ENCODE measurements at places on chromosomes 6 and 20. TPM values are rescaled to one million over a fixed set of nuclear protein-coding genes. Genes with fewer than 3 reads are reported as not detected.

CD93 gene
- not detected for polyA plus RNA-seq

GRM1 gene
- not detected for polyA plus RNA-seq

LAMP5 gene
- polyA plus RNA-seq = not detected

CSE1L gene
- polyA plus RNA-seq = 10.3 TPM

BPIFB1 gene
- not detected for polyA plus RNA-seq

SIGLEC1 gene
- not detected for polyA plus RNA-seq

DEFB110 gene
- polyA plus RNA-seq = not detected

MUCL3 gene
- not detected for polyA plus RNA-seq

CD109 gene
- 0.09 TPM for polyA plus RNA-seq

RCAN2 gene
- not detected for polyA plus RNA-seq

HLA-DQB1 gene
- polyA plus RNA-seq = 105 TPM

RPS21 gene
- polyA plus RNA-seq = 1,008 TPM

PTCHD4 gene
- polyA plus RNA-seq = not detected

GRCh38 chr6:83221276-83221675, 28.1 kb downstream of the RWDD2A start:
- no peak for DNase-seq

- no peak for DNase-seq
Observed at GRCh38 chr20:63688228-63689045, 8.0 kb upstream of the TNFRSF6B start.

DNA sequence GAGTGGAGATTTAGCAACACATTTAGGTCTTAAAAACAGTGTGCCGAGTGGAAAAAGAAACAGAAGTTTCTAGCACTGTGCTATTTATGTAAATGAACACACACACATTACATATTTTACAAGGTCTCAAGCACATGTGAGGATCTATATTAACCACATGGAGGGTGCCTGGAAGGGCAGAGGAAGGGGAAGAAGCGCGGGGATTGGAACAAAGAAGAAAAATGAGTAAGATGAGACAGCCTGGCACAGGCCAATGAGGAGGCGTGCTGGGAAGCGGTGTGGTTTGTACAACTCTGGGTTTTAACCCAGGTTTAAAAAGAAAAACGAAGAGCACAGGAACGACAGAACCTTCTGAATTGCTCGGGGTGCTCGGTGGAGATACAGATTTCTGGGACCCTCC, 5.7 kb downstream of the KCNG1 start:
- DNase-seq = no peak

DNA sequence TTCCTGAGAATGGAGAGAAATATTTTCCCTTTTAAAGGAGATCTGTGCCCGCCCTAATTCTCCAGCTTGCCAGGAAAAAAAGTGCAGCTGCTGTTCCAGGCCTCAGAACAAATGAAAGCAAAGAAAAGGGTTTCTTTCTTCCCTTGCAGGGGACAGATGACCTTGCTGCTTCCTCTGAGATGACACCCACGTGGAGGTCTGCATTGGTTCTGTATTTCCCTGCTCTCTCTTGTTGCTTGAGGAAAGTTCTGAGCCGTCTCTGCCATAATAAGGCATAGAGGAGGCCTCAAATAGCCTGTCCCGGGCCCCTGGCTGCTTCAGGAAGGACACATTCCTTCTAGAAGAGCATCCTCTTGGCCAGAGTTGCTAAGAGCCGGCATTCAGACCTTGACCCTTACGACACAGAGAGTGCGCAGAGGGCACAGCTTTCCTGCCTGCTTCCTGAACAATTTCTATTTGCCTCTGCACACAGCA, 501.8 kb upstream of the SULF2 start:
- no peak for DNase-seq

- no peak for DNase-seq
Observed at GRCh38 chr6:117674503-117674902, 766 bp upstream of the NUS1 start.

- DNase-seq = no peak
Observed at GRCh38 chr20:50865114-50865513, 66.1 kb downstream of the ADNP start.

GRCh38 chr6:18036781-18037180, 49.3 kb upstream of the KIF13A start:
- DNase-seq = no peak

- no peak for DNase-seq
Observed at GRCh38 chr6:119463081-119463626, 113.6 kb upstream of the MAN1A1 start.

DNA sequence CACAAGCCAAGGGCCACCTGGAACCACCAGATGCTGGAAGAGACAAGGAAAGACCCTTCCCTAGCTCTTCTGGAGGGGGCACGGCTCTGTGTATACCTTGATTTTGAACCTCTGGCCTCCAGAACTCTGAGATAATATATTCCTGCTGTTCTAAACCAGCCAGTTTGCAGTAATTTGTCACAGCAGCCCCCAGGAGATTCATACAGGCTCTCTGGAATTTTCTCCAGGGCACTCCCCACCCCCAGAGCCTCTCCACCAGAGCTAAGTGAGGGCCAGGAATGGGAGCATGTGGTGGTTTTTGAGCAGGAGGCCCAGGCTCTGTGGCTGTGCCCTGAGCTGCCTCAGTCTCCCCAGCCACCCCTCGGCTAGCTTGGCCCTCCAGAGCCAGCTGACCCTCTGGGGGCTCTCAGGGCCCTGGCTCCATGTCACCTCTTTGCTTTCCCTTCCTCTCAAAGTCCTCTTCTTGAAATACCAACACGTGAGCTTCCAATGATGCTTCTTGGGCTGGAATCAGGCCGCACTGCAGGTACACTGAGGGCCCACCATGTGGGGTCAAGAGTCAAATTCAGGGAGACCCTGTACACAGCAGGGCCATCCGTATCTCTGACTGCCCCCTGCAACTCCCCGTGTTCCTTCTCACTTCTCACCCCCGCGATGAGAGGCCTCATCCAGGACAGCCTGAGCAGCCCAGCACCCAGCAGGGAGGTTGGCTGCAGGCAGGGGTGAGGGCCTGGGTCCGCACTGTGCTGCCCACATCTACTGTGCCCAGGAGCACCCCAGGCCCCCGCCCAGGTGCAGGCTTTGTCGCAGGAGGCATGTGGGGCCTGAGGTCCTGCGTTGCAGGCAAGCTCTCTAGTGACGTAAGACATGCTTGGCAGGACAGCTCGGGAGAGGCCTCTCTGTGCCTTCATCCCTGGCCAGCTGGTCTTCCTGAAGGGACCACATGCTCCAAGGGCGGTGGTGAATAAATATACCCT, 155.5 kb downstream of the ANKRD60 start:
- no peak for DNase-seq

GRCh38 chr6:160388922-160389321, 40.7 kb downstream of the SLC22A3 start:
- DNase-seq = no peak

GRCh38 chr20:18928626-18929025, 115.0 kb downstream of the SCP2D1 start:
- no peak for DNase-seq

DNA sequence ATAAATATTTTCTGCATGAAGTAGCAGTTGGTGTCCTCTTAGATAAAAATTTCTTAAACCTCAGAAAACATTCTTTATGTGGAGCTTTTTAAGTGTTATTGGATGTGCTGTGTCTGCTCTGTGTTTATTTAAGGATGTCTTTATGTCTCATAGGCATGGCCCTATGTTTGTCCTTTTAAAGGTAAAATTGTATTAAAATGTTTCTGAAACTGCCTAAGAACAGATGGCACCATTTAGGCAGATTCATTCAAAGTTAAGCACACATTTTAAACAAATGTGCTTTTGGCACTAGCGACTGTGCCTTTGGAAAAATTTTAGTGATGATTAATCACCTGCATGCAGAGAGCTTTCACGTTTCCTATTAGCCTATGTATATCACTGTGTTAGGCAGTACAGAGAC, 125.2 kb downstream of the KIF6 start:
- no peak for DNase-seq

GRCh38 chr6:156914181-156914580, 137.0 kb downstream of the ARID1B start:
- no peak for DNase-seq

GRCh38 chr6:57127763-57128162, 37.8 kb downstream of the ZNF451 start:
- DNase-seq = no peak

GRCh38 chr6:51963980-51964379, 123.4 kb downstream of the PKHD1 start:
- DNase-seq = no peak

DNA sequence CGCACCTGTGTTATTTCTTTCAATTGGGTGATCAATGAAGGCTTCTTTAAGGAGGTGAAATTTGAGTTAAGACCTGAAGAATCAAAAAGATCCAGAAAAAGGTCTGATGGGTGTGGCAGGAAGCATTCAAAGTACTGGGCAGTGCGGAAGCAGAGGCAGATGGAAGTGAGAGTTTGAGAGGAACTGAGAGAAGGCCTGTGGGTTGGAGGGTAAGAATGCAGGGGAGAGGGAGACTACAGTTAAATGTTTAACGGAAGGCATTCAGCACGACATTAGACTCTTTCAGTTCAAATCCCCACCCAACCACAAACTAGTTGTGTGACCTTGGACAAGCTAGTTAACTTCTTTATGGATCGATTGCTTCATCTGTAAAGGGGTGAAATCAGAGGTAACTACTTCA, 50.5 kb upstream of the GCM1 start:
- DNase-seq = no peak

- no peak for DNase-seq
Observed at GRCh38 chr6:56833127-56833791, 121.6 kb upstream of the BEND6 start.

- DNase-seq = no peak
Observed at GRCh38 chr20:7723284-7723683, 217.0 kb downstream of the HAO1 start.

DNA sequence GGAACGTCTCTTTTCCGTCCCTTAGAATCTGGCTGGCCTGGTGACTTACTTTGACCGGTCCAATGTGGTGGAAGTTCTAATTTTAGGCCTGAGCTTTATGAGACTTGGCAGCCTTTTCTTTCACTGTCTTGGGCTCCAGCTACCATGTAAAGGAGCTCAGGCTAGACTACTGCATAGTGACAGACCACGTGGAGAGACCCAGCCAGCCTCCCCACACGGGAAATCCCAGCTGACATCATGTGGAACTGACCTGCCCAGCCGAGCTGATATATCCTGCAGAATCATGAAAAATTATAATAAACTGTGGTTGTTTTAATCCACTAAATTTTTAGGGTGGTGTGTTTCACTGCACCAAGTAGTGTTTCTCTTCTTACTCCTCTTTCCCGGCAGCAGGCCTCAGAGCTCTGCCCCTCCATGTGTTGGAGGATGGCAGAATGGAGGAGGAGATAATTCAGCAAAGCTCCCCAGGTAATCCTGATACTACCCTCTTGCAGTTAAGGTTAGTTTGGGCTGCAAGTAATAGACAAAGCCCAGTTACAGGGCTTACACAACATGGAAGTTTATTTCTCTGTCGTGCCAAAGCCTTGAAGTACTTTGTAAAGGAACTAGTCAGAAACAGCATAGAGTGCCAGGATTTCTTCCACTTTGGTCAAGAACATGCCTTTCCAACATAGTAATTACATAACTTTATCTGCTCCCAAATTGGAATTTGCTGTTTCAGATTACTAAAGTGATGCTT, 87.5 kb downstream of the SH3BGRL2 start:
- DNase-seq = no peak

GRCh38 chr6:3627956-3628835, 123.3 kb downstream of the PXDC1 start:
- no peak for DNase-seq

GRCh38 chr6:52102405-52102804, 15.0 kb upstream of the PKHD1 start:
- DNase-seq = no peak

DNA sequence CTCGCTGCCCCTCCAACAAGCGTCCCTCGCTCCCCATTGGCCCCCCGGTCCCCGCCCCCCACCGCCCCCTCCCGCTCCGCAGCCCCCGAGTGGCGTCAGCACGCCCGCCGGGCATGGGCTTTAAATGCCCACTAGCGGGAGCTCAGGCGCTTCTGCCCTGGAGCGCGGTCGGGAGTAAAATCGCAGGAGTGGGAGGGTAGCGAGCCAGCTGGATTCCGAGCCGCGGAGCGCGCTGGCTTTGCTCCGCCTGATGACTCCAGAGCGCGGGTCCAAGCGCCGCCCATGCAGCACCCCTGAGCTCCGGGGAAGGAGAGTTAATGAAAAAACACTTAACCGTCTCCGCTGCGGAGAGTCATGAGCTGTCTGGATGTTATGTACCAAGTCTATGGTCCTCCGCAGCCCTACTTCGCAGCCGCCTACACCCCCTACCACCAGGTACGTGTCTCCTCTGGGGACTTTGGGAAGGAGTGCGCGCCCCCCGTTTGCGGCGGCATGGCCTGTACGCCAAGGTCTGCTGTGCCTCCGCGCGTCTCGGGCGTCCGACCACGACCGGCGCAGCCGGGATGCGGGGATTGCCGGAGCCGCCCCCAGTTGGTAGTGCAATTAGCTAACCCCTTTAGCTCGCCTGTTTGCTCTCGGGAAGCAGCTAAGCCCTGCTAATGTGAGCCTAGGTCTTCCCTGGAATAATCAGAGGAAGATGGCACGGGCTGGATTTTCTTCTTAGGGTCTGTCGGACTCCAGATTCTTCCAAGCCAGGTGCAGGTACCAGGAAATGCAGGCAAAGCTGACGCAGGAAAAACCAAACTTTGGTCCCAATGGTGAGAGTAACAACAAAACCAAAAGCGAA, at the start of gene VGLL2:
VGLL2 (plus strand) TSS at position 149 of the 847 bp plus-strand sequence; CDS start at position 355, 206 bp downstream.
- DNase-seq = no peak

DNA sequence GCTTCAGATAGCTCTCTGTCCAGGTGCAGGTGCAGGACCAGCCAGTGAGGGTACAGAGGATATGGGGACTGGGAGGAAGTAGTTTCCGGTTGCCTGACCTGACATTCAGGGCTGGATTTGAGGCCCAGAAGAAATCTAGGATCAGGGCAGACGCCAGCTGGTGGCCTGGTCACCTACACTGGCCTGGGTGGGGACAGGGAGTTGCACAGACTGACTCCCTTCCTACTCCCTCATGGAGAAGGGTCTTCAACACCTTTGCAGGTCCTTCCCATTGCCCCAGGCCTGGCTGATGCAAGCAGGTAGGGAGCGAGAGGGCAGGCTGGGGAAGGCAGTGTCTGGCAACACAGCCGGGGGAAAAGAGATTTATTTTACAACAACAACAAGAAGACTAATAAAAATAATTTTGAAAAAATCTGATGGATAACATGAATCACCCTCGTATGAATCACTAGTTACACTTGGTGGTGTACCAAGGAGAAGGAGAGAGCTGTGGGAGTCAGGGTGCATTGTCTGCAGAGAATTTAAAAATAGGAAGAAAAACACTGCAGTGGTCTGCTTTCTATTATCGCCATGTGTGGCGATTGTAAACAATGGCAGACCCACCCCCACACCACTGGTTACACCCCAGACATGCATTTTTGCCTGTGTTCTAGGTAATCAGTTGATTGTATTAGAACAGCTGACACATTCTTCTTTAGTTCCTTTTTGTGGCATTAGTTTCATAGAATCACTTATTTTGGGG, 62.3 kb upstream of the SNX9 start:
- DNase-seq = no peak

- DNase-seq = no peak
Observed at GRCh38 chr6:31357886-31358285, 907 bp upstream of the HLA-B start.

GRCh38 chr6:119306396-119306968, 43.1 kb downstream of the MAN1A1 start:
- no peak for DNase-seq

GRCh38 chr20:15977758-15978157, 595.5 kb downstream of the KIF16B start:
- no peak for DNase-seq

Data from immature natural killer cell (primary cell).